Mammary epithelial cell (primary cell): ENCODE measurements at places on chromosomes 5 and 9. TPM values are rescaled to one million over a fixed set of nuclear protein-coding genes. Genes with fewer than 3 reads are reported as not detected.
A peak's percentile ranks its signal among the peaks of the same experiment; 100 is the strongest.

DNA sequence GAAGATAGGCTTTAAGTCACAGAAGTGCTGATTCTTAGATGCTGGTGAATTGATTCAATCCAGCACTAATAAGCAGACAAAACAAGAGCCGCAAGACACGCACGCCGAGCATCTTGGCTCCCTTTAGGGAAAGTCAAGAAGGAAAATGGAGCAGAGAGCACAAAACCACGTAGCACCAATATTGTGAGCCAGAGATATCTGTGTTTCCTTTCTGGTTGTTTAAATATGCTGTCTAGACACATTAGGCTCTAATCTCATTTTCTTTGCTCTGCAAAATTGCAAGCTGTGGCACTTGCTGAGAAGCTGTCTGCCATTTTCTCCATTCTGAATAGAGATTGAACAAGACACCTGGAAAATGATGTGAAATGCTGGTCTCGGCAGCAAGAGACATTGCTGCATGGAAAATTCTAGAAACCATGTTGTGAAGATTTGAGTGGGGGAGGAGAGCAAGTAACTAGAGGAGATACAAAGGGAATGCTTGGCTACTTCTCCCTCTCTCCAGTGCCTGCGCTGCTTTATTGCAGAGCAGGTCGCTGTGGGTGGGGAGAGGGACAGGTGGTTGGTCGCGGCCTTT, 336.3 kb downstream of the MED10 start:
- no peak for DNase-seq

GRCh38 chr9:133184971-133185370, 21.3 kb upstream of the GBGT1 start:
- peak; percentile 75 for DNase-seq

- DNase-seq = peak; percentile 37
Measured at GRCh38 chr9:109815366-109815947, 35.5 kb downstream of the PALM2AKAP2 start.

DNA sequence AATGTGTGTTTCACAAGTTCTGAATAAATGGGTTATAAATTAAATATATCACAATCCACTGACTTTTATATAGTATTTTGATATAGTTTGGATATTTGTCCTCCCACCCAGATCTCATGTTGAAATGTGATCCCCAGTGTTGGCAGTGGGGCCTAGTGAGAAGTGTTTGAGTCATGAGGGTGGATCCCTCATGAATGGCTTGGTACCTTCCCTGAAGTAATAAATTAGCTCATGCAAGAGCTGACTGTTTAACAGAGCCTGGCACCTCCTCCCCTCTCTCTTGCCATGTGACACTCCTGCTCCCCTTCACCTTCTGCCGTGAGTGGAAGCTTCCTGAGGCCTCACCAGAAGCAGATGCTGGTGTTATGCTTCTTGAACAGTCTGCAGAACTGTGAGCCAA, 127.9 kb upstream of the PALM2AKAP2 start:
- DNase-seq = peak; percentile 71

GRCh38 chr9:34332076-34332964, 3.0 kb downstream of the NUDT2 start:
- peak; percentile 54 for DNase-seq

DNA sequence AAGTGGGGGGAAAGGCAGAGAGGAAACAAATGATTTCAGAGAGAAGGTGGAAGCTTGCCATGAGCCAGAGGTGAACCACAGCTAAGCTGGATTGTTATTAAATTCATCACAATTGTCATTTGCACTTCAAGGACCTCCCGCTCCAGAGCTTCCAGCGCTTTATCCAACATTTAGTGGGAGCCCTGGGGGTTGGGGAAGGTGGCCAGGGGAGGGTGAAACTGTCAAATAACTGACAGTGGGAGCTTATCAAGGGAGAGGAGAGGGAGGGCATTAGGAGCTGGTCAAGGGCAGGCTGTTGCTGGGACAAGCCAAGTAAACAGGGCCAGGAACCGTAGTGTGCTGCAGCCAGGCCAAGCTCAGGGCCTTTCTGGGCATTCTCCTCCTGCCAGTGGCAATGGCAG, 71.5 kb downstream of the SIL1 start:
- no peak for DNase-seq

DNA sequence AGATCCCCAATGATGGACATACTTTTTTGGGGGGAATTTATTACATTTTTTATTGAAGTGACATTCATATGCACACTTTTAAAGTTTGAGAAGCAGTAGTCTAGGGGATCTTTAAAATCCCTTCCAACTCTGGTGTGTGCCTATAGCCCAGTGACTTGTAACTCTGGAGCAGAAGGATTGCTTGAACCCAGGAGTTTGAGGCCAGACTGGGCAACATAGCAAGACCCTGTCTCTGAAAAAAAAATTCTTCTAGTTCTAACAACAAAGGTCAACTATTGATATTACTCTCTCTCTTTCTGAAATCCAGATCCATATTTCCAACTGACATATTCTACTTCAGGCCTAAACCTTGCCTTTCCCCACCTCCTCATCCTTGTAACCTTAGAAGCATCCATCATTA, 148.2 kb upstream of the SPRY4 start:
- no peak for DNase-seq

The PRDM9 gene
- not detected for polyA plus RNA-seq

DNA sequence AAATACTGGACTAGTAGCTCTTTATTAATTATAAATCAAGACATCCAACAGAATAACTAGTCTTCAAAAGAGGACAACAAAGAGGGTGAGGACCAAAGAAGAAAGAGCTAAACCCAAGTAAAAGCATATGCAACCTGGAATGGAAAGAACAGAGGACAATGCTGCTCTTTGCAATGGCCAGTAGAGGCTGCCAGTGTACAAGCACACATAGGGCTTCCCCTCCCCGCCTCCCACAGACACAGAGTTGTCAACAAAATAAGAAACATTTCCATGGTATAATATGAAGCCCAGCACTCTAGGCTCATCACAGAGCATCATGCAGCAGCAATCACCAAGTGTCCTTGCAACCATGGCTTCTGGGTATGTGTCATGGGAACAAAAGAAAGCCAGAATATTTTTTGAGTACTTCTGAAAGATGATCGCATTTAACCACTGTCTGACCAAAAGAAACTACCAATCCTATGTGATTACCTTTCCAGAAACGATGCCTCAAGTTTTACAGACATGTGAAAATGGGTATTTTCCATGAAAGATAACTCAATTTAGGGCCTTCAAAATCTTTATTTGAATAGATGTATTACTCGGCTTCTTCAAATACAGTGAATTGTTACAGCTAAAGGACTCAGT, 58.1 kb downstream of the RFX3 start:
- peak; percentile 58 for DNase-seq

The CDKN2B-AS1 gene
- polyA plus RNA-seq = 0.75 TPM

DNA sequence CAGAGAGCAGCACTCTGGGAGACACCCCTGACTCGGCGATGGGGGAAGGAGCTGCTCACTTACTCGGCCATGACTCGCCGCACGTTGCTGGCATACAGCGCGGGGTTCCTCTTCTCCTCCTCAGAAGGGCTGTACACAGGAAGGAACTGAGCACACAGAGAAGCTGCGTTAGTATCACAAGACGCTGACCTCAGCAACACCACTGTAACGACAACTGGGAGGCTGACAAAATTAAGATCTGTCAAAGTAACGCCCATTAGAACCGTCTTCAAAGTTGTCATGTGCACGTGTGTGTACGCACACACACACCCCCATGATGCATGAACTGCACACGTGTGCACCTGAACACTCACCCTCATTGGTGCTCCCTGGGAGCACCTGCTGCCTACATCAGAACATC, 32.1 kb upstream of the SLC6A3 start:
- no peak for DNase-seq

The GPR151 gene
- not detected for polyA plus RNA-seq

DNA sequence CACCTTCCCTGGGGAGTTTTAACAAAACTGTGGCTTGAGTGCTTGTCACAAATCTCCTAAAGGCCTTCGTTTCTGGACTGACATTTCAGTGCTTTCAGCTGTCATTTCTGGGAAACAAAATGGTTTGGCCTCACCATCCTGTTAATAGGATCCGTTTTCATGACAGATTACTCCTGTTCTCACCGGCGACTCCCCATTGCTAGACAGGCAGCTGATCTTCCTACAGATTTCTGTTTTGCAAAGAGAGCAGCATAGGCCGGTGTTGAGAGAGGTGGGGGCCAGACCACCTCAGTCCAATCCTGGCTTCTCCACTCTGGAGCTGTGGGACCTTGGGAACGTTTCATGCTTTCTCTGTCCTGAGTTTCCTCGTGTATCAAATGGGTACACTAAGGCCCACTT, 75.5 kb upstream of the OTULINL start:
- no peak for DNase-seq

The LECT2 gene
- polyA plus RNA-seq = not detected

The CFAP90 gene
- polyA plus RNA-seq = 0.03 TPM

GRCh38 chr5:122180146-122180712, 50.9 kb downstream of the ZNF474 start:
- DNase-seq = peak; percentile 57

The OTP gene
- polyA plus RNA-seq = not detected

DNA sequence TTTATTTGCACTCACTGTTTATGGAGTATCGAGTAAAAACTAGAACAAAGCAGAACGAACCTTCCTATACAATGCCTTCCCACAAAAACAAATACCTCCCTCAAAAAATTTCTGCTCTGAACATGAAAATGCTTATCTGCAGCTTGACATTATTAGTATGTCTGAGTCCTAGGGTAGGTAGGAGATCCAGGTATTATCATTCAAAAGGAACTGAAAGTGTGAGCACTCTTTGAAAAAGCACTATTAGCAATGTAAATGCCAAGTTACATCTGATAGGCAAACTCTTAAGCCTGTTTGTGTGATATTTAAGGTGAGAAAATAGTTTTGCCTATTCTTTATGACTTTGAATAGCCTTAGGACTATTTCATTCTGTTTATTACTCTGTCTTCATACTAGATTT, 47.6 kb downstream of the ZSWIM6 start:
- no peak for DNase-seq

DNA sequence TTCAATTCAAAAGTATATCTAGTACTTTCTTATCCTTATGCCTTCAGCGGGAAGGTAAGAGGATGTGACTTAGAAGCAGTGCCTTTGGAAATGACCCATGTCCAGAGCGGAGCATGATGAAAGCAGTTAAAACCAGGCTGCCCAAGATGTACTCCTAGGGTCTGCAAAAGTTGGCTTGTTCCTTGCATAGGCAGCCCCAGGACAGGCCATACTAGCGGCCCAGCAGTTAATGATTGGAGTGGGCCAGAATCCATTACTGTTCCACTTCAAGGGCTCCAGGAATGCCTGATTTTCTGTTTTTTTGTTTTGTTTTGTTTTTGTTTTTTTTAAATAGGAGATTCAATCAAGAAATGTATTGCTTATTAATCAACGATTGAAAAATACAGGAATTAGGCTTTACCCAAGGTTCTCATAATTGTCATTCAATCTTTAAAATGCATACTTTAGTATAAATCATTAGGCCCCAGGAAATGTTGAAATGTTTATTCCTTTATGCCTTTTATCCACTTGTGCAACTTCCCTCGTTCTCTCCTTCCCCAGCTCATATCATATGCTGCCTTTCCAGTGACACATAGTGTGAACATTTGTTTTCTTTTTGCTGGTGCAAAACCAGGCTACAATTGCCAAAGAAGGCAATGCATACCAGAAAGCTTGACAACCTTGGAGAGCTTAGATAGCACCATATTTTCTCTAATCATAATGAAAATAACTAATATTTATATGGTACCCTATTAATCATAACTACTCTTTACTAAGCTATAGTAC, 190.8 kb downstream of the ARHGEF28 start:
- peak; percentile 71 for DNase-seq

The LURAP1L gene
- polyA plus RNA-seq = 16.6 TPM

- no peak for DNase-seq
Measured at GRCh38 chr5:112910529-112910928, 11.5 kb downstream of the REEP5 start.

- DNase-seq = no peak
Measured at GRCh38 chr5:107518616-107519015, 152.1 kb downstream of the EFNA5 start.

GRCh38 chr5:149605998-149606724, 24.9 kb downstream of the ARHGEF37 start:
- peak; percentile 99 for DNase-seq

DNA sequence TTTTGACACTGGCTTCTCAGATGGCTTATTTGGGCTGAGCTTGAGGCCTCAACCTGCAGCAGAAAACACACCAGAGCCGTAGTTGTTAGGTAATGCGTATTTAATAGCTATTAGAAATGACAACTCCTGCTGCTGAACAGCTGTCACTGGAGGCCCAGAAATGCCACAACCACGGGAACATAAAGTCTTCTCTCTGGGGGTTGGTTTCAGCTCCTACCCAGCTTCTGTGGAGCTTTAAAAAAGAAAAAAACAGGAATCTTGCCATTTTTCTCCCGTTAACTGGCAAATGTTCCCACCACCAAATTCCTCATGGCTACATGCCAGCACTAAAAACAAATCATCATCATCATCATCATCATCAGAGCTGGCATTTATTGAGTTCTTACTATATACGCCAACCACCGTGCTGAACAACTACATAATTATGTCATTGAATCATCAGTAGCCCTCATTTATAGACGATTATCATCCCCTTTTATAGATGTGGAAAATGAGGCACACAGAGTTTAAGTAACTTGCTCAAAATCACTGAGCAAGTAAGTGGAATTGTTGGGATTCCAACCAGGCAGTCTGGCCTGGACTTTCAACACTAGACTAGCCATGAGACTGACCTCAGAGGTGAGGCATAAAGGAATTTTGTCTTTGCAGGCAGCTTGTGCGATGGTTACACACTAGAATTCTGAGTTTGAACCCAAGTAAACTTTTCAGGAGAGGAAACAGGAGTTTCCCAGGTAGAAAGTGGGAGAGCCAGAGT, 185.3 kb upstream of the WWC1 start:
- peak; percentile 3 for DNase-seq

- peak; percentile 54 for DNase-seq
Measured at GRCh38 chr9:106964822-106965525, 102.0 kb downstream of the ZNF462 start.

The SLC6A3 gene
- polyA plus RNA-seq = not detected

GRCh38 chr5:39107350-39107749, 33.2 kb upstream of the RICTOR start:
- DNase-seq = no peak

GRCh38 chr5:157602505-157602904, 26.9 kb upstream of the ADAM19 start:
- DNase-seq = peak; percentile 79

The GMCL2 gene
- not detected for polyA plus RNA-seq

DNA sequence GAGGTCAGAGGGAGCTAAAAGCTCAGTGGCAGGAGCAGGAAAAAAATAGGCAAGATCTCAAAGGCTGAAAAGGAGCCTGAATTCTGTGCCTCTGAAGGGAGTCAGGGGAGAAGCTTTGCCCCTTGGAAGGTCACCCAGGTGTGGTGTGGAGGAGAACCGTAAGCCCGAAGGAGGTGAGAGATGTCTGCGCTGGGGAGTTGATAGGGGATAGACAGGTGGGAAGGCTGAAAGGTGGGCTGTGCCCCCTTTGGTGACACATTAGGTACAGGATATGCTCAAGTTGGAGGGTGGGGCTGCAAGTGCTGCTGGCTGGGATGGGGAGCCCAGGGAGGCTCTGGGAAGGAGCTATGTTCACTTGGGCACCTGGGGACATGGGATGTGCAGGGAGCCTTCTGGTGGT, 217.7 kb downstream of the PAX5 start:
- DNase-seq = no peak

DNA sequence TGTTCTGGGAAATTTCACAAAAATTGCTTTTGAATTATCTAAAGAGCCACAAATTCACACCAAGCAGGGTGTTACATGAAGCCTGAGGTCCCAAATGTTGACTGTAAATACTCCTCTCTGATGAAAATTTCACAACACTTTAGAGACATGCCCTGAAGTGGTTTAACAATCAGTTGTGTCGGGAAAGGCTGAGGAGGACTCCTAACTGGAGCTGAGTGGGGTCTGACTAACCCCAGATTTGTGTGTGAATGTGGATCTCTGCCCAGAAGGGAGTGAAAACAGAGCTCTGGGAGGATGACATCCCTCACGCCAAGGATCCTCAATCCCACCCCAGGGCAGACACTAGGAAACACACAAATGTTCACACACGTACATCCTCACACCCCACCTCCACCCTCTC, 31.1 kb upstream of the GRXCR2 start:
- no peak for DNase-seq
